ENCODE measurements at places on chromosomes 16 and 17. TPM values are rescaled to one million over a fixed set of nuclear protein-coding genes. Genes with fewer than 3 reads are reported as not detected.

Gene ASGR1
- total RNA-seq, result 0.16 TPM

Gene KRT15
- total RNA-seq, result 3.9 TPM

Gene NKD1
- 0.42 TPM for total RNA-seq

Gene TNK1
- not detected for total RNA-seq

Gene KRT17
- 3,176 TPM for total RNA-seq

Gene HYDIN
- total RNA-seq, result not detected

GRCh38 chr17:51083981-51084380 lies 36.7 kb downstream of the SPAG9 start:
- H3K27ac ChIP-seq, result no peak overlapping the region
- peaks cover 10% of the 10 kb centered on the region for H3K36me3 ChIP-seq
- H3K4me1 ChIP-seq, result peaks cover 15% of the 10 kb centered on the region
- H3K4me3 ChIP-seq, result no peak overlapping the region
- DNase-seq, result no peak

GRCh38 chr17:79714176-79715097 lies 16.3 kb upstream of the ENPP7 start:
- H3K27ac ChIP-seq, result no peak overlapping the region
- H3K27me3 ChIP-seq, result peaks cover 37% of the 10 kb centered on the region
- no peaks in the 10 kb centered on the region for H3K36me3 ChIP-seq
- no peaks in the 10 kb centered on the region for H3K4me1 ChIP-seq

GRCh38 chr17:8145811-8146210 lies 6.4 kb downstream of the PER1 start:
- no peak overlapping the region for H3K27ac ChIP-seq
- peaks cover 67% of the 10 kb centered on the region for H3K36me3 ChIP-seq
- no peaks in the 10 kb centered on the region for H3K27me3 ChIP-seq
- H3K4me3 ChIP-seq, result no peak overlapping the region
- no peak for DNase-seq

- no peaks in the 10 kb centered on the region for H3K36me3 ChIP-seq
- peaks cover 30% of the 10 kb centered on the region for H3K27me3 ChIP-seq
- H3K4me1 ChIP-seq, result peaks cover 8% of the 10 kb centered on the region
- no peak for DNase-seq
- no peak overlapping the region for H3K4me3 ChIP-seq
Measured at GRCh38 chr16:825341-826061, 25.0 kb upstream of the GNG13 start.

DNA sequence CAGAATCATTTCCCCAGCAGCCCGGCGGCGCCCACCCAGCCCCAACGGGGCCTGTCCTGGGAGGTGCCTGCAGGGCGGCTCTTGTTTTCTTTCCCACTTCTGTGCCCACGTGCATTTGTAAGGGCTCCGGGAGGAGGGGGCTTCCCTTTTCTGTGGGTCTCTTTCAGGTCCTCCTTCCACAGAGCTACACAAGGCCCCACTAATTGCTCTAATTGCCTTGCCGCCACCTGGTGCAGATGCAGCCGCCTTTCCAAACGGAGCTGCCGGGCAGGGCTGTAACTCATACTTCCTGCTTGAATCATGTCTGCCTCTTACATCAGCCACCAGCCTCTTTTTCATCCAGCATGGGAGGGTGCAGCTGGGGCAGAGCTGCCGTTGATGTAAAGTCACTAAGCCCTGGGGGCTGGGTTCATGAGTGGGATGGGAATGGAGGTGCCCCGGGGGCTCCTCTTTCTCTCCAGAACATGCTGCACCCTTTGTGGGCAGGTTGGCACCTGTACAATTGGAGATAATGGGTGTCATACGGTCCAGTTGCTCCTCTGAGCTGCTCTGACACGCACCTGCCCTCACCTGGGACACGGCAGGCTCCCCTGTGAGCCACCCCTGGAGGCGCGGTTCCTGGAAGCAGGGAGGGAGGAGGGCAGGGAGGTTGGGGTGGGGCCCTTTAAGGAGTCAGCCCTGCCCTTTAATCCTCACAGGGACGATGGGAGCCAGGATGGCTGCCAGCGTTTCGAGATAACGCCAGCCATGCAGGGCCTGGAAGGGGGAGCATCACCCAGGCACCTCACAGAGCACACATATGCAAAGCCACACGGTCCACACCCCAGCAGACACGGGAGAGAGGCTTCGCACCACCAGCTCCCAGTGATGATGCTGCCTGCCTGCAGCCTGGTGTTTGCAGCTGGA lies 41.1 kb upstream of the KLHDC4 start:
- peak overlapping the region; percentile 80 for H3K27ac ChIP-seq
- H3K4me3 ChIP-seq, result peak overlapping the region; percentile 33
- peaks cover 37% of the 10 kb centered on the region for H3K4me1 ChIP-seq
- H3K27me3 ChIP-seq, result no peaks in the 10 kb centered on the region
- DNase-seq, result peak; percentile 78

DNA sequence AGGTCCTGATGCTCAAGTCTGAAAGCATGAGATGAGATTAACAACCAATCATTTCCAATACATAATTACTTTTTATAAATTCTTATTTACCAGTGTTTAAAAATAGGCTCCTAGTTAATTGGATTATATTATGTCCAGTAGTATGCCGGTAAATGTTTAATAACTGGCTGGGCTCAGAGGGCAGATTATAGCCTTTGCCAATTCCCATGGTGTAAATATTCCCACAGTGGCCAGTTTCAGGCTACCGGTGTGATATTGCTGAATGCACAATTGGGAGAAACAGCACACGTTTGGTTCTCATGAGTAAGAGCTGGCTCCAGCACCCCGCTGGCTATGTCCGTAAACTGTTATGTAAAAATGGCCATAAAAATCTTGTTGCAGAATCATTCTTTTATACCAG lies 167.6 kb downstream of the MRTFB start:
- H3K27me3 ChIP-seq, result no peaks in the 10 kb centered on the region
- H3K4me3 ChIP-seq, result no peak overlapping the region
- no peaks in the 10 kb centered on the region for H3K4me1 ChIP-seq
- H3K27ac ChIP-seq, result no peak overlapping the region
- no peak for DNase-seq

DNA sequence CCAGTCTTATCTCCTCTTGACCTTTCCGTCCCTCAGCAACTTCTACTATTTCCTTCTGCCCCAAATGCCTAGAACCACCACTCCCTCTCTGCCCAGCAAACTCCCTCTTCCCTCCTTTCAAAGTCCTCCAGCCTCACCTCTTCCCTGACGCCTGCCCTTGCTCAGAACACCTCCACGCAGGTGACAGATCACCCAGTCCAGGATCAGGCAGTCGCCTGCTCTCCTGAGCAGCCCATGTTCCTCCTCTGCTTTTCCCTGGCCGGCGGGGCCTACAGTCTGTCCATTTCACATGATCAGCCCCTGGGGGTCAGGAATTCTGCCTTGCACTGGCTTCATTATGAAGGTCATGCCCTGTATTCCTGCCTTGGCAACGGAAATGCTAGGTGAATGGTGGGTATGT lies 422 bp downstream of the CD300LF start:
- H3K4me3 ChIP-seq, result no peak overlapping the region
- peaks cover 47% of the 10 kb centered on the region for H3K27me3 ChIP-seq
- H3K36me3 ChIP-seq, result no peaks in the 10 kb centered on the region
- no peaks in the 10 kb centered on the region for H3K4me1 ChIP-seq
- DNase-seq, result no peak
- H3K27ac ChIP-seq, result no peak overlapping the region

DNA sequence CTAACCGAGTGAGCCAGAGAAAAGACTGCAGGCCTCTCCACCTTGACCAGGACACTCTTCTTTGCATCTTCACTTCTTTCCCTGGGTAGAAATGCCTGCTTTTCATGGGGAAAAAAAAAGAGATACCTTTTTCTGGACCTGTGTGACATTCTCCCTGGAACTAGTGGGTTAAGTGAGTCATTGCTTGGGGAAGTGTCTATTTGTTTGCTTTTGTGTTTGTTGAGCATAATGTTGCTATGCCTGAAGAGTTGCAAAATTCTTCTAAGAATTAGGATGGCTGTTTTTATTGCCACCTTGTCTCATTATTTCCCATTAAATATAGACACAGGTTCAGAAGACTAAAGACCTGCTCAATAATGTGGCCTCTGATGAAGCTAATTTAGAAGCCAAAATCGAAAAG lies 18.8 kb downstream of the CLUAP1 start:
- peaks cover 25% of the 10 kb centered on the region for H3K36me3 ChIP-seq
- H3K27ac ChIP-seq, result no peak overlapping the region
- DNase-seq, result no peak
- H3K4me3 ChIP-seq, result no peak overlapping the region

DNA sequence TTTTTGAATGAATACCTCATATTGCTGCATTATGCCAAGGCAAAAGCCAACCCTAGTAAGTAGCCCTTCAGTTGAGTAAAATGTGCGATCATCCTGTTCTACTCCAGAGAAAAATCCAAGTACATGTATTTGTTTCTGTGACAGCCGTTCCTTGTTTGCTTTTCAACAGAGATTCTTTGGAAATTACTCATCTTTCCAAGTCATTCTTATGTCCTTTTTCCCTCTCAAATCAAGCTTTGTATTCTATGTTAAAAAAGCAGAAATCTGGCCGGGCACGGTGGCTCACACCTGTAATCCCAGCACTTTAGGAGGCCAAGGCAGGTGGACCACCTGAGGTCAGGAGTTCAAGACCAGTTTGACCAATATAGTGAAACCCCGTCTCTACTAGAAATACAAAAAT lies 112.9 kb upstream of the HAS3 start:
- H3K4me1 ChIP-seq, result peaks cover 50% of the 10 kb centered on the region
- H3K27me3 ChIP-seq, result no peaks in the 10 kb centered on the region
- no peak overlapping the region for H3K4me3 ChIP-seq
- H3K36me3 ChIP-seq, result no peaks in the 10 kb centered on the region

DNA sequence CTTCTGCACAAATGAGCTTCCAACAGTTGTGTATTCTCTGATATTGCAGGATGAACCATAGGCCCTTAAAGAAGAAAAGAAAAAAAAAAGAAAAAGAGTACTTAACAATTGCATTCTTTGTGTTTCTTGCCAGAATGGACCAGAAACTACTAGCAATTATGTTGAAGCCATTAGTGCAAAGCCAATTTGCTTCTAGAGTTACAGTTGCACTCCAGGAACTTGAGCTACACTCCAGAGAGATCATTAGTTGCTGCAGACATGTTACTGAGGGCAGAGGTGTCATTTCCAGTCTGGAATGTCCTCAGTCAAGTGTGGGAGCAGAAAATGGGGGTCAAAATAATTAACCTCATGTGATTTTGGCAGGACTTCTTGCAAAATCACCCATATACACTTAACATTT lies 85.6 kb upstream of the CCL2 start:
- no peak for DNase-seq
- no peaks in the 10 kb centered on the region for H3K4me1 ChIP-seq
- H3K36me3 ChIP-seq, result no peaks in the 10 kb centered on the region
- H3K27me3 ChIP-seq, result no peaks in the 10 kb centered on the region
- no peak overlapping the region for H3K27ac ChIP-seq
- no peak overlapping the region for H3K4me3 ChIP-seq

DNA sequence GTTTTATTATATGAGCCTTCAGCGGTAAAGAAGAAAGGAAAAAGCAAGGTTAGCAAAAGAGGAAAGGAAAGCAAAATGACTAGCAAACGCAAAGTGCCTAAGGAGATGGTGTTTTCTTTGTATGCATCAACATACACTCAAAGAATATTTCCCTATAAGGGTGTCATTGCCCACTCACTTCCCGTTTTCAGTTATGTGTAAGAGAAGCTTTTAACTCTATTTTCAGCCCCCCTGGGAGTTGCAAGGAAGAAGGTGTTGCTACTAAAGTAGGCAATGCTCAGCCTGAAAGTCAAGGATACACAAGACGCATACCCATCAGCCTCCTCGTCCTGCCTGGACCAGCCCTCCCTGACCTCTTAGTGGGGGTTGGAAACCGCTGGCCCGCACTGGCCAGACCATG lies 267.7 kb upstream of the ZFHX3 start:
- H3K27me3 ChIP-seq, result no peaks in the 10 kb centered on the region
- H3K27ac ChIP-seq, result no peak overlapping the region
- no peak overlapping the region for H3K4me3 ChIP-seq
- no peaks in the 10 kb centered on the region for H3K36me3 ChIP-seq
- no peaks in the 10 kb centered on the region for H3K4me1 ChIP-seq

- no peaks in the 10 kb centered on the region for H3K36me3 ChIP-seq
- no peak for DNase-seq
- H3K4me3 ChIP-seq, result no peak overlapping the region
- H3K4me1 ChIP-seq, result peaks cover 6% of the 10 kb centered on the region
- no peaks in the 10 kb centered on the region for H3K27me3 ChIP-seq
Measured at GRCh38 chr16:12126091-12126806, 149.7 kb downstream of the SNX29 start.

DNA sequence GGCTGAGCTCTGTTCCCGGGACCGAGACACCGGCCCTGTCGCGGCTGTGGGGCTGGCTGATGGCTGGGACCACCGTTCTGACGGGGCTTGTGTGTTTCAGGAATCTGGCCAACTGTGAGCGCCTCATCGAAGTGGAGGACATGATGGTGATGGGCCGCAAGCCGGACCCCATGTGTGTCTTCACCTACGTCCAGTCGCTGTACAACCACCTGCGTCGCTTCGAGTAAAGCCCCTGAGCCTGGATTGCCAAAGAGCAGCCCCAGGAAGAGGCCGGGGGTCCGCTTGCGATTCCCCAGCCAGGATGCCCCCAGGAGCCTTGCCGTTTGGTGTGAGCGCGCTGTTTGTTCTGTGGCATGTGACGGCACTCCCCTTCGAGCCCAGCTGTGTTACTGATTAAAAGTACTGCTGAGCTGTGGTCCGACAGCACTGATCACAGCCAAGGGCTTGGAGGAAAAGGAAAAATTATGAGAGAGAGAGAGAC lies 23.0 kb downstream of the SMTNL2 start:
- no peaks in the 10 kb centered on the region for H3K36me3 ChIP-seq
- peaks cover 14% of the 10 kb centered on the region for H3K27me3 ChIP-seq
- no peak overlapping the region for H3K4me3 ChIP-seq

- H3K27ac ChIP-seq, result no peak overlapping the region
- no peaks in the 10 kb centered on the region for H3K36me3 ChIP-seq
- H3K4me3 ChIP-seq, result no peak overlapping the region
- no peaks in the 10 kb centered on the region for H3K4me1 ChIP-seq
- no peaks in the 10 kb centered on the region for H3K27me3 ChIP-seq
Measured at GRCh38 chr16:49158029-49158642, 123.5 kb downstream of the CBLN1 start.

DNA sequence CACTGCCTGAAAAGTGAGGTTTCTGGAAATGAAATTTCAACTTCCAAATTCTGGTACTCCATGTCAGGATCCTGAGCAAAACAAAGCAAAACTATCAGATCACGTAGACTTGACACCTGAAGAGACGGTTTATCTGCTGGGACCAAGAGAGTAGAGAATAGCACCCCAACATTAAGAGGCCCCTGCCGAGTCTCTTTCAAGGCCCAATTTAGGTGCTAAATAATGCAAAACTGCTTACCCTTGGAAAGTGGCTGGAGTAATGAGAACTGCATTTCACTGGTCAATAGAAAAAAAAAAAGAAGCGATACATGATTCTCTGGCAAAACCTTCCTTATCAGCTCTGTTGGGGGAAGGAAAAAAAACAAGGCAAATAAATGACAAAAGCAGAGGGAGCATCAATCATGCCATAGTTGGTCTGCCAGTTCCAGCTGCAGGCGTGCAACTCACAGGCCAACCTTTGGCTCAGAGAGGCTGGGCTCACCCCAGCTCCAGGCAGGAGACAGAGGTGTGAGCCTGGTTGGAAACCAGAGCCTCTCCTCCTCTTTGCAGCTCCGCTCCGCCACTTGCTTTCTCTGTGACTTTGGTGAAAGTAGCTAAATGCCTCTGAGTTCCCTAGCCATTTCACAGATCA lies 595.2 kb downstream of the TOX3 start:
- no peaks in the 10 kb centered on the region for H3K36me3 ChIP-seq
- no peak overlapping the region for H3K4me3 ChIP-seq
- DNase-seq, result no peak
- no peak overlapping the region for H3K27ac ChIP-seq
- no peaks in the 10 kb centered on the region for H3K4me1 ChIP-seq

GRCh38 chr16:85064186-85064585 lies 36.6 kb downstream of the KIAA0513 start:
- no peak for DNase-seq
- H3K27ac ChIP-seq, result no peak overlapping the region
- H3K4me1 ChIP-seq, result no peaks in the 10 kb centered on the region
- H3K36me3 ChIP-seq, result no peaks in the 10 kb centered on the region
